ENCODE measurements at places on chromosomes 11 and 22.

GRCh38 chr11:120645639-120646038 lies 134.1 kb downstream of the GRIK4 start:
- no peak for DNase-seq

GRCh38 chr11:60971520-60971919 lies at the start of gene CD6:
Gene CD6 (plus strand): TSS chr11:60971680. CDS start chr11:60971866, 186 bp downstream.
- peak; percentile 72 for DNase-seq

- DNase-seq: no peak
Measured at GRCh38 chr11:134338654-134339053, 6.9 kb downstream of the GLB1L2 start.

DNA sequence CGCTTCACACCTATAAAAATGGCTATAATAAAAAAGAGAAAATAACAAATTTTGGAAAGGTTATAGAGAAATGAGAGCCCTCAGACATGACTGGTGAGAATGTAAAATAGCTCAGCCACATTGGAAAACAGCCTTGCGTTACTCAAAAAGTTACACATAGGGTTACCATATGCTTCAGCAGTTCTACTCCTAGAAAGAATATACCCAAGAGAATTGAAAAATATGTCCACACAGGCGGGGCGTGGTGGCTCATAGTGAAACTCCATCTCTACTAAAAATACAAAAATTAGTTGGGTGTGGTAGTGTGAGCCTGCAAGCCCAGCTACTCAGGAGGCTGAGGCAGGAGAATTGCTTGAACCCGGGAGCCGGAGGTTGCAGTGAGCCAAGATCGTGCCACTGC lies 7.6 kb upstream of the JHY start:
- DNase-seq: no peak

DNA sequence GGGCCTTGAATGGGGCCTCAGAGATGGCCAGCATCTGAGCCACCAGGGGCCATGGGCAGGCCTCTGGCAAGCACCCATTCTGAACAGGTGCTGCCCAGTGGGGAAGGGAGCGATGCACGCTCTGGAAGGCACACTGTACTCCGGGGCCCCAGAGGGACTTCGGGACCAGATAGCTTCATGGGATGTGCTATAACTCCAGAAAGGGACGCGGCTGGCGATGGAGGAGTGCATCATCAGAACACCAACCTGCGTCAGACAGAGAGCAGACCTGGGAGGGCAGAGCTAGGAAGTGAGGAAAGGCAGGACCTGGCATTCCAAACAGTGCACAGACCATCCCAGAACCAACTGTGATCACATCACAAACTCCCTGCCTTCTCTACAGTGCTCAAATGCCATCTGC lies 16.8 kb downstream of the DGCR2 start:
- no peak for DNase-seq

DNA sequence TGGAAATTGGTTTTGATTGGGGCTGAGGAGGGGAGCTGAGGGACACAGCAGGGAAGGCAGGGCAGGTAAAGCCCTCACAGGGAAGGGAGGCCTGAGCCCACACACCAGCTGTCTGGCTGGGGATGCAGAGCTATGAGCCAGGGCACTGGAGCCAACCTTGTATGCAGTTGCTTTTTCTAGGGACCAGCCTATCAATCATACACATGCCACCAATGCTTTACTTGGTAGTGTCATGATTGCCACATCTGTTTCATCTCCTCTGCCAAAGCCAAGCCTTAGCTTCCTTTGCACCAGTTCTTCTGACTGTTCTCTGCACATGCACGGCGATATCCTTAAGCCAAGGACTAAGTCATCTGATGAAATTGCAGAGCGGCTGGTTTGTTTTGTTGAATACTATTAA lies 207.1 kb upstream of the PLET1 start:
- no peak for DNase-seq
